IPS DF 6.9 (cell line): ENCODE measurements at places on chromosomes 5 and 9.

DNA sequence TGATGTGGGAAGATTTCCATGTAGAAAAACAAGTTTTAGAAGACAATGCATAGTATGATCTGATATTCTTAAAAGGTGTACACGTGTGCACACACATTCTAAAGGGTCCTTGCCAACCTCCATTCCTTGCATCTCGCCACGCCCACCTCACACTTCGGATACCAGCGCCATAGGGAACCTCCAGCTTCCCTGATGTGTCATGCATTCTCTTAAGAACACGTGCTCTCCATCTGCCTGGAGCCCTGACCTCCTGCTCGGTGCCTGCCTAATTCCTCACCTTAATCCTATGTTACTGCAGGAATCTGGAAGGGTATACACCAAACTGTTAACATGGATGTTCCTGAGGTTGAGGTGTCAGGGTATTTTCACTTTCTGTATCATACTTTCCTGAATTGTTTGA is 63.1 kb downstream of the PTCD2 start:
- no peaks in the 10 kb centered on the region for H3K4me1 ChIP-seq
- DNase-seq, result no peak
- no peak overlapping the region for H3K4me3 ChIP-seq

GRCh38 chr5:100423330-100423729 is 111.8 kb upstream of the FAM174A start:
- no peak overlapping the region for H3K4me3 ChIP-seq
- H3K27ac ChIP-seq, result no peak overlapping the region
- DNase-seq, result no peak
- no peaks in the 10 kb centered on the region for H3K36me3 ChIP-seq
- H3K4me1 ChIP-seq, result no peaks in the 10 kb centered on the region

DNA sequence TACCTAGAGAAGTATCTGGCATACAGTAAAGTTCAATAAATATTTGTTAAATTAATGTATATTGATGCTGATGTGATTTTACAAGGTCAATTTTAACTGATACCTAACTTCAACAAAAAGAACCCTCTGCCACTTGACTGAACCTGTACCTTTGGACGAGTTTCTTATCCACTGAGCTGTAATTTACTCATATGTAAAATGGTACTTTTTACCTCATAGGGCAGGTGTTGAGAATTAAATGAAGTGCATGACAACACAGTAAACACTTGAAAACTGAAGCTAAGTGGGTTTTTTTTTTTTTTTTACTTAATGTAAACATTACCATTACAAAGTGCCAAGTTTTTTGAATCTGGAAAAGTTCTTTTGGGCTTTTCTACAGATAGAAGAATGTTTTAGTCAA is 15.4 kb downstream of the NIPSNAP3B start:
- no peak overlapping the region for H3K27ac ChIP-seq
- H3K36me3 ChIP-seq, result no peaks in the 10 kb centered on the region
- no peak overlapping the region for H3K4me3 ChIP-seq
- no peaks in the 10 kb centered on the region for H3K27me3 ChIP-seq
- H3K4me1 ChIP-seq, result no peaks in the 10 kb centered on the region

DNA sequence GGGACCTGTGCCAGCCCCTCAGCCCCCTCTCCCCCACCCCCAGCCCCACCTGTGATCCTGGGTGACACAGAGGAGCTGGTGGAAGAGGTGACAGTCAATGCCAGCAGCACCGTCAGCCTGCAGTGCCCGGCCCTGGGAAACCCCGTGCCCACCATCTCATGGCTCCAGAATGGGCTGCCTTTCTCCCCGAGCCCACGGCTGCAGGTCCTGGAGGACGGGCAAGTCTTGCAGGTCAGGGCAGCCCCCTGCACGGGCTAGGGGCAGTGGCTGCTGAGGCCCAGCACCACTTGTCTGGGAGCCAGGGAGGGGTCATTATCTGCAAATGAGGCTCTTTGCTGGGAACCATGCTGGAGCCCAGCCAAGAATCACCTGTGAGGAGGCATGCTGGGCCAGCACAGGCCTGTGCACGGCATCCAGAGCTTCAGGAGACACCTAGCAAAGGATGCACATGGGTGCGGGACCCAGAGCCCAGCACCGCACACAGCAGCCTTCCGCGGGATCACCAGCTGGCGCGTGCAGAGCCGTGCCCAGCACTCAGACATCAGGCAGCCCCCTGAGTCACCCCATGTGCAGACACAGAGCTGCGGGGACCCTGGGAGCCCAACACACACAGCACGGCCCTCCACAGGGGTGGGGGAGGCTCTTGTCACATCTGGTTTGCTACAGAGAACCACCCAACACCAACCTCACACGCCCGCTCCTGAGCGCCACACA is 62.0 kb upstream of the ASS1 start:
- no peak overlapping the region for H3K27ac ChIP-seq
- no peaks in the 10 kb centered on the region for H3K4me1 ChIP-seq
- H3K4me3 ChIP-seq, result no peak overlapping the region
- no peak for DNase-seq
- no peaks in the 10 kb centered on the region for H3K36me3 ChIP-seq

DNA sequence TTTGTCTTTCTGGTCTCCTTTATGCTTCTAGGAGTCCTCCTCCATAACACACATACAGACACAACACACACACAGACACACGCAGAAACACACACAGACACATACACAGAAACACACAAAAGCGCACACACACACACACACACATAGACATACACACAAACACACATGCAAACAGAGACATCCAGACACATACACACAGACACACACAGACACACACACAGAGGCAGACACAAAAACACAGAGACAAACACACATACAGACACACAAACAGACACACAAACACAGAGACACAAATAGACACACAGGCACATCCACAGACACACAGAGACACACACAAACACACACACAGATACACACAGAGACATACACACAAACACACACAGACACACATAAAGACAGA is 220.2 kb downstream of the IRX2 start:
- DNase-seq, result no peak

DNA sequence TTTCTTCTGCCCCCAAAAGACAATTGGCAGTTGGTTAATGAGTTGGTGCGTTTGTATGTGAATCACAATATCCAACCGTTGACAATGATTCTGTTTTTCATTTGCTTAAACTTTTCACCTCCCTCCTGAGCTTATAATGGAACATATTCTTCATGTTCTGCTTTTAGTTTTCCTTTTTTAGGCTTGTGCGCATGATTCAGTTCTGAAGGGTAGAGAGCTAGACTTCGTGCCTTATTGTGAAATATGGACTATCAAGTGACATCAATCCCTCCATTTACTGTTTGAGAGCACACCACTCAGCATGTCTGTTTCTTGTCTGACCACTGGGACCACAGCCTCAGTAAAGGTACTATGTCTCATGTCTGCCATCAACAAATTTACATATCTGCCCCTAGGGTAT is 30.5 kb upstream of the LPAR1 start:
- H3K27me3 ChIP-seq, result no peaks in the 10 kb centered on the region
- H3K36me3 ChIP-seq, result no peaks in the 10 kb centered on the region
- H3K27ac ChIP-seq, result no peak overlapping the region
- no peaks in the 10 kb centered on the region for H3K4me1 ChIP-seq
- no peak overlapping the region for H3K4me3 ChIP-seq

DNA sequence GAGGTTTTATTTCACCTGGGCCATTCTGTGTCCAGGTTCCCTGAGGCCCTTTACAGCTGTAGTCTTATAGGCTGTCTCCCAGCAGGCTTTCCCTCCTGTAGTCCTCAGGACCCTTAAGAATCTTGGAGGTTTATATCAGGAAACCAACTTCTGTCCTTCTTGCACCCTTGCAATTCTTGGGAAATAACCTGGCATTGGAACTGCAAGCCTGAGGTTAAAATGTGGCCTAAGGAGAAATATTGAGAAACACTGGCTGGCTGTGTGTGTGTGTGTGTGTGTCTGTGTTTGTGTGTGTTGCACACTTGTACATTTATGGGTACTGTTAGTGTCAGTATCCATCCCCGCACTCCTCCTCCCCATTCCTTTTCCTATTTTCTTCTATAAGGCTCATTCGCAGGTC is 168.9 kb downstream of the PAPPA start:
- DNase-seq, result no peak
- H3K36me3 ChIP-seq, result no peaks in the 10 kb centered on the region
- H3K27ac ChIP-seq, result no peak overlapping the region
- no peak overlapping the region for H3K4me3 ChIP-seq
- H3K27me3 ChIP-seq, result no peaks in the 10 kb centered on the region
- H3K4me1 ChIP-seq, result no peaks in the 10 kb centered on the region

DNA sequence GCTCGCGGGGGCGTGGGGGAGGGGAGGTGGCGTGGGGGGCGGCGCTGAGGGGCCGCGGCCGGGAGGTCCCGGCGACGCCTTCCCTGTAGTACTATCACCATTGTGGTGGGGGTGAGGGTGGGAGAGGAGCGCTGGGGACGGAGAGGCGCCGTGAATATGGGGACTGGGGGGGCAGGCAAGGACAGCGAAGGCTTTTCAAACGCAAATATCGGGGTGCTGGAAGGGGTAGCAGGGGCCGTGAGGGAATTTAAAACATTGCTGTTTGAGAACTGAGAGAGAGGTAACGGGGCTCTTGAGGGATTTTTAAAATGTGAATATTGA is 427 bp downstream of the RBM27 start:
- H3K27me3 ChIP-seq, result no peaks in the 10 kb centered on the region
- peak overlapping the region; percentile 85 for H3K4me3 ChIP-seq
- no peak for DNase-seq
- H3K27ac ChIP-seq, result no peak overlapping the region
- H3K36me3 ChIP-seq, result no peaks in the 10 kb centered on the region

- H3K36me3 ChIP-seq, result no peaks in the 10 kb centered on the region
- H3K27me3 ChIP-seq, result no peaks in the 10 kb centered on the region
- no peak overlapping the region for H3K4me3 ChIP-seq
- no peak for DNase-seq
Measured at GRCh38 chr9:136700959-136701667, 11.3 kb upstream of the DIPK1B start.

GRCh38 chr5:92939428-92939827 is 641.6 kb downstream of the NR2F1-AS1 start:
- no peak overlapping the region for H3K27ac ChIP-seq
- DNase-seq, result no peak
- H3K4me1 ChIP-seq, result no peaks in the 10 kb centered on the region
- H3K36me3 ChIP-seq, result no peaks in the 10 kb centered on the region
- no peak overlapping the region for H3K4me3 ChIP-seq
- H3K27me3 ChIP-seq, result no peaks in the 10 kb centered on the region

DNA sequence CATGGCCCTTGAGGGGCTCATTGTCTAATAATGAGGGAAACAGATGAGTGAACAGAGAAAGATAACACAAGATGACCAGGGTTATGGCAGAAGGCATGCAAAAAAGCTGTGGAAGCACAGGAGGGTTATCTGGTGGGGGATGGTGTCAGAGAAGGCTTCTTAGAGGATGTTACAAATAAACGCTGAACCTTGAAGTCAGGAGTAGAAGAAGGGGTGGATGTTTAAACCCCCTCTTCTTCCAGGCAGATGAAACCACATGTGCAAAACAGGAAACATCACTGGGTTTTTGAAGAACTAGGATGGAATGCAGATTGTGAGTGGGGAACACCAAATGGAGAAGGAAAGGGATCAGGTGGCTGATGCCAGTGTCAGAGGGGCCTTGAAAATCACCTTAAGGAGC is 41.8 kb upstream of the NR5A1 start:
- no peaks in the 10 kb centered on the region for H3K4me1 ChIP-seq
- DNase-seq, result no peak
- H3K36me3 ChIP-seq, result no peaks in the 10 kb centered on the region
- no peak overlapping the region for H3K27ac ChIP-seq
- no peaks in the 10 kb centered on the region for H3K27me3 ChIP-seq

- H3K36me3 ChIP-seq, result no peaks in the 10 kb centered on the region
- no peaks in the 10 kb centered on the region for H3K27me3 ChIP-seq
- no peaks in the 10 kb centered on the region for H3K4me1 ChIP-seq
- DNase-seq, result no peak
- H3K27ac ChIP-seq, result no peak overlapping the region
- H3K4me3 ChIP-seq, result no peak overlapping the region
Measured at GRCh38 chr5:133801955-133802751, 166.3 kb downstream of the C5orf15 start.

- DNase-seq, result no peak
- no peaks in the 10 kb centered on the region for H3K27me3 ChIP-seq
- no peaks in the 10 kb centered on the region for H3K4me1 ChIP-seq
- no peak overlapping the region for H3K4me3 ChIP-seq
Measured at GRCh38 chr5:11672385-11673085, 231.7 kb downstream of the CTNND2 start.

DNA sequence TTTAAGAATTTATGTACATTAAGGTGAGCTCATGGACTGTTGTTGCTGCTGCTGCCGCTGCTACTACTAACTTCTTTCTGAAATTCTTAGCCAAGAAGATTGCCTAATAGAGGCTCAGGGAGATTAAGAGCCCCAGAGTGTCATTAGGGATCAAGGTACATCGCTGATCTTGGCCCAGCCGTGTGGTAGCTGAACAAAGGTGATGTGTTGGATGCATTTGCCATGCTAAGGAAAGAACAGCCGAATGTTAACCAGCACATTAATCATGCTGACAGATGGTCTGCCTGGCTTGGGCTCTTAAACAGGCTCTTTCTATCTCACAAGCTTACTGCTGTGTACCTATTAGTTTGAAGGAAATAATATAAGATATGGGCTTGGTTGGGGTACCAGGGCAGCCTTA is 137.1 kb downstream of the KCTD16 start:
- no peak overlapping the region for H3K27ac ChIP-seq
- no peak for DNase-seq
- H3K27me3 ChIP-seq, result no peaks in the 10 kb centered on the region
- H3K4me1 ChIP-seq, result no peaks in the 10 kb centered on the region
- H3K36me3 ChIP-seq, result no peaks in the 10 kb centered on the region

DNA sequence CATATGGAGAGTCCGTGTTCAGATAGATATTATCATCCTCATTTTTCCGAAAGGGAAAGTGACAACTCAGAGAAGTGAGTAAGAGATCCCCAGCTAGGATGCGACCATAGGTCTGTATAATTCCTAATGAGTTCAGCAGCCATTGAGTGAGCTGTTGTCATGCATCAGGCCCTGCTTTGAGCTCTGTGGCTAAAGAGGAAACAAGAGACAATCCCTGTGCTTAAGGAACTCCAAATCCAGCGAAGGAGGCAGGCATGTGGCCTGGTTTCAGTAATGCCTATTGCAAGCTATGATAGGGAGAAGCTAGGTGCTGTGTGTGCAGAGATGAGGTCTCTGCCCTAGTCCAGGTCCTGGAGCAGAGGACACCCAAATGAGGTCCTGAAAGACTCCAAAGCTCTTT is 192.8 kb downstream of the ACTL7B start:
- no peak overlapping the region for H3K4me3 ChIP-seq
- H3K27ac ChIP-seq, result no peak overlapping the region
- H3K36me3 ChIP-seq, result no peaks in the 10 kb centered on the region
- peaks cover 3% of the 10 kb centered on the region; the same call in 1 of the 2 replicates for H3K4me1 ChIP-seq
- no peaks in the 10 kb centered on the region for H3K27me3 ChIP-seq
- no peak for DNase-seq

DNA sequence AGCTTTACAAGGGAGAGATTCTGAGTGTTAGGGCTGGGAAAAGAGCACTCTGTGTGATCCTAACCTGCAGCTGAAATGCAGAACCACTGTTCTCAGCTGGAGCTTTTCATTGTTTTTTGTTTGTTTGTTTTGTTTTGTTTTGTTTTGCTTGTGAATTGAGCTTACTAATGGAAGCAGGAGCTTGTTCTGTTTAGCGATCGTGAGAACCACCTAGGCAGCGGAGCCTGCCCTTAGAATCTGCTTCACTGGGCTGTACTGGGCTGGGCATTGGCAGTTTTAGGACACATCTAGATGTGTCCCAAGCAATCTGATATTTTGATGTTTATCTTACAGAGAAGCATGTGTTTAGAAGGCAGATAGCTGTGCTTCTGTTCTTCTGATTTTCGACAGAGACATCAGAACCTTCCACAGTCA is 14.3 kb downstream of the SYK start:
- no peaks in the 10 kb centered on the region; the same call in 1 of the 2 replicates for H3K36me3 ChIP-seq
- H3K4me1 ChIP-seq, result peaks cover 3% of the 10 kb centered on the region; the same call in 1 of the 2 replicates
- H3K27me3 ChIP-seq, result no peaks in the 10 kb centered on the region
- no peak overlapping the region for H3K27ac ChIP-seq
